ENCODE measurements at places on chromosomes 2 and 18.

- DNase-seq = no peak
These were observed 41.6 kb upstream of the PLB1 start for GRCh38 chr2:28454016-28454930.

DNA sequence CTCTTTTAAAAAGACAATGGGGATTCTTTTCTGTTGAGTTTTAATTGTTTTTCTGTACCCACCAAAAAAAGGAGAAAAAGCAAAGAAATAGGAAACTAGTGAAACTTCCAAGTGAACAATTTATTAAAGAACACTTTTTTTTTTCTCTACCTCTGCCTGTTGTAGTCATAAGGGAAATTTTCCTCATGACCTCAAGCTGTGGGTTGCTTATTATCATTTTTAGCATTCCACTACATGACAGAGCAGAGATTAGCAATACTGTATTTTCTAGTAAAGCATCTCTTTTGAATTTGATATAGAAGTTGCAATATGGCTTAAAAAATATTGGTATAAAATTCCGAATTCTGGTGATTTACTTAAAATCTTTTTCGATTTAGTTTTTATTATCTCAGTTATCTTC is 87.9 kb upstream of the LRRTM1 start:
- no peak for DNase-seq

- no peak for DNase-seq
These were observed 100.3 kb downstream of the DOCK10 start for GRCh38 chr2:224941960-224942359.

DNA sequence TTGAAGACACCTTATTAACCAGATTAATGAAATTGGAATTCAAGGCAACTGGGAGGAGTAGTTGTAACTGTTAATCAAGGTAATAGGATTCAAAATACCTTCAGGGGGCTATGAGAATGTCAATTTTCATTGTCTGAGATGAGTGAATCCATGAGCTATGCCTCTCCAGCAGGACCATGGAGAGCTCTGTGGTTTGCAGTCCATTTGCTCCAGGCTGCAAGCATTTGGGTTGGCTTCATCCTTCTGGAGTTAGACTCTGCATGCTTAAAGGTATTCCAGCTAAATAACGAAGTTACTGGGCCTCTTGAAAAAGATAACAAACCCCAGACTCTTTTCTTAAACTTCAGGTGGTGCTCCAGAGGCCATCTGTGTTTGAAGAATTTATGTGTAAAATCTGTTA is 207.1 kb upstream of the SLC8A1 start:
- DNase-seq = no peak

- no peak for DNase-seq
These were observed 670.3 kb upstream of the SALL3 start for GRCh38 chr18:78309307-78309706.

DNA sequence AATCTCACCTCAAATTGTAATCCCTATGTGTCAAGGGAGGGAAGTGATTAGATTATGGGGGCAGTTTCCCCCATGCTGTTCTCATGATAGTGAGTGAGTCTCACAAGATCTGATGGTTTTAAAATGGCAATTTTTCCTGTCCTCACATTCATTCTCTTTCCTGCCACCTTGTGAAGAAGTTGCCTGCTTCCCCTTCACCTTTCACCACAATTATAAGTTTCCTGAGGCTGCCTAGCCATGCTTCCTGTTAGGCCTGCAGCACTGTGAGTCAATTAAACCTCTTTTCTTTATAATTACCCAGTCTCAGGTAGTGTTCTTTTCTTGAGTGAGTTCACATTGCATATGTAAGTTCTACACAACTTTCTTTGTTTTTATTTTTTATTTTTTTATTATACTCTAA is 271.5 kb downstream of the EXOC6B start:
- no peak for DNase-seq

DNA sequence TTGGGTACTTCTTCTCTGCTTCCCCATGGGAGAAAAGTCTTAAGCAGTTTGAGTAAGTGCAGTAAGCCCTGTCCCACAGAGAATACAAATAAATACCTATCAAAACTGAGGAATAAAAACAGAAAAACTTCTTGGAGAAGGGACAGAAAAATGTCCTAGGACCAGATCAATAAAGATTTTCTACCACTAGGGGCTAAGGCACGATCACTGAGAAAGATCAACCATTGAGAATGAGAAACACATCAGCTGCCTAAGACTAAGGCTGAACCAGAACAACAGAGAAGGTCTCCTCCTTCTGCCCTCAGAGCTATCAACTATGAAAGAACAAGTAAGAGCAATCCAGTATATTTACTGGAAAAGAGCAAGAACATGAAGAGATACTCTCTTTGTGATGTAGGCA is 763.6 kb upstream of the LRRTM1 start:
- no peak for DNase-seq

DNA sequence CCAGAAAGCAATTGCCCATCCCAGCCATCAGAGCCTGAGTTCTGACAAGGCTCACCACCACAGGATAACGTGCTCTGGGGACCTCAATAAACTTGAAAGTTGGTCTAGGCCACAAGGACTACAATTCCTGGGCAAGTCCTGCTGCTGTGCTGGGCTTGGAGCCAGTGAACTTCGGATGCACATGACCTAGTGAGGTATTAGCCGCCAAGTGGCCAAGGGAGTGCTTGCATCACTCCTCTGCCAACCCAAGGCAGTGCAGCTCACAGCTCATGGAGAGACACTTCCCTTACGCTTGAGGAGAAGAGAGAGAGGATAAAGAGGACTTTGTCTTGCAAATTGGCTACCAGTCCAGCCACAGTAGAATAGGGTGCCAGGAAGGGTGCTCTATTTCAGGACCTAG is 219.6 kb downstream of the MBD2 start:
- no peak for DNase-seq

GRCh38 chr2:173150963-173151362 is 75.3 kb downstream of the MAP3K20 start:
- no peak for DNase-seq

GRCh38 chr2:16203069-16203468 is 262.7 kb downstream of the MYCN start:
- DNase-seq = no peak

DNA sequence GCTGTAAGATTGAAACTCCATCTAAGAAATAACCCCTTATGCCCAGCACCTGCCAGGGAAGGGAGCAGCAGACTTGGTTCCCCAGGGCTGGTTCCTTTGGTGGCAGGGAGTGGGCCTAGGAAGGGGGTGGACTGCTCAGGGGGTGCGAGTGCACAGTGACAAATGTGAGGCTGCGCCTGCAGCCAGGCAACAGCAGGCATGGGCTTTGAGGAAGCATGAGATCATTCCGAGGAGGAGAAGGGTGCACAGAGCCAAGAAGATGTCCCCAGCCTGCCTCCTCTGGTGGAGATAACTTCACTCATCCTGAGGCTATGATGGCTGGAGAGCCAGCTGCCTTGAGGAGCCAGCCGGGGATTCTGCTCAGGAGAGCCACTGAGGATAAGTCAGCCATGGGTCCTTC is 158.0 kb downstream of the CAPN13 start:
- no peak for DNase-seq

DNA sequence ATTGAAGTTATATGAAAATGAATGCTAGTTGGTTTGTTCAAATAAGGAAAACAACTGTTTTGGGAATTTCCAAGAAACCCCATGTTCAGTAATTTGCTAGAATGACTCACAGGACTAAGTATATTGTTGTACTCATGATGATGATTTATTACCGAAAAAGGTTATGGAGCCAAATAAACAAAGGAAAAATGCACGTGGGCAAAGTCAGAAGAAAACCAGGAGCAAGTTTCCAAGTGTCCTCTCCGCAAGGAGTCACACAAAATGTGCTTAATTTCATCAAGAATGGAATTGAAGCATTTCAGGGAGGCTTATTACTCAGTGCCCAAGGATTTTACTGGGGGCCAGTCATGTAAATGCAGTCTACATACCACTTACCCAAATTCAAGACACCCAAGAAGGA is 1652.4 kb upstream of the TMEFF2 start:
- DNase-seq = no peak

- DNase-seq = no peak
These were observed 40.0 kb upstream of the ACKR3 start for GRCh38 chr2:236529606-236530005.

GRCh38 chr2:102094917-102095316 is 47.6 kb upstream of the IL1R1 start:
- DNase-seq = no peak

DNA sequence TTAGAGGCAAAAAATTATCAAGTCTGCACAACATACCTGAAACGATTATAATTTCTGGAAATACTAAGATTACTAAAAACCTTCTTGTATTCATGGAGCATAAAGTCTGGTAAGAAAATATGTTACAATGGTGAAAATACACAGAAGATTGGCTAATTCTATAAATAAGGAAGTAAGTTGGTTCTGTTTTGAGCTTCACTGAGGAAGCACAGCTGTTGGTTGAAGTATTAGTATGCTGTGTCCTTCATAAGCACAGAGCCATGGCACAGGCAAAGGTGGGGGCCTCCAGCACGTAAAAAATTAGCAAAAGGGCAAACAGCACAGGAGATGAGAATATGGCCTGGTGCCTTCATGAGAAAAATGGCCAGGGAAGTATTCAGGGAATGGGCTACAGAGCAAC is 40.4 kb upstream of the ANKRD62 start:
- DNase-seq = no peak
